ENCODE measurements at places on chromosomes 2 and 18. TPM values are rescaled to one million over a fixed set of nuclear protein-coding genes. Genes with fewer than 3 reads are reported as not detected.

GRCh38 chr2:36455788-36456187, 100.2 kb downstream of the CRIM1 start:
- no peak overlapping the region for H3K4me3 ChIP-seq
- DNase-seq = no peak
- peak overlapping the region; percentile 48 for H3K27ac ChIP-seq
- H3K27me3 ChIP-seq = no peaks in the 10 kb centered on the region

DNA sequence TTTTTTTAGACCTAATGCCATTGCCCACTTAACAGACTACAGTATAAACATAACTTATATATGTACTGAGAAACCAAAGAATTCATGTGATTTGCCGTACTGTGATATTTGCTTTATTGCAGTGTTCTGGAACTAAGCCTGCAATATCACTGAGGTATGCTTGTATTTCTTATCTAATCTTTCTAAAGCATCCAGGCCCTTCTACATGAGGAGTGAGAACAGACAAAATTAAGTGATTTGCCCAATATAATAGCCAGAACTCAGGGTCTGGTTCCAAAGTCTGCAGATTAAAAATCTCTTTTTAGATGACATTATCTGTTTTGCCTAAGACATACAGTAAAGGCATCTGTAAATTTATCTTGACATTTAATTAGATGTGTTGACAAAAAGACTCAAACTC, 41.9 kb downstream of the BMPR2 start:
- H3K4me1 ChIP-seq = peaks cover 14% of the 10 kb centered on the region
- DNase-seq = no peak
- H3K27ac ChIP-seq = no peak overlapping the region
- H3K36me3 ChIP-seq = no peaks in the 10 kb centered on the region

DNA sequence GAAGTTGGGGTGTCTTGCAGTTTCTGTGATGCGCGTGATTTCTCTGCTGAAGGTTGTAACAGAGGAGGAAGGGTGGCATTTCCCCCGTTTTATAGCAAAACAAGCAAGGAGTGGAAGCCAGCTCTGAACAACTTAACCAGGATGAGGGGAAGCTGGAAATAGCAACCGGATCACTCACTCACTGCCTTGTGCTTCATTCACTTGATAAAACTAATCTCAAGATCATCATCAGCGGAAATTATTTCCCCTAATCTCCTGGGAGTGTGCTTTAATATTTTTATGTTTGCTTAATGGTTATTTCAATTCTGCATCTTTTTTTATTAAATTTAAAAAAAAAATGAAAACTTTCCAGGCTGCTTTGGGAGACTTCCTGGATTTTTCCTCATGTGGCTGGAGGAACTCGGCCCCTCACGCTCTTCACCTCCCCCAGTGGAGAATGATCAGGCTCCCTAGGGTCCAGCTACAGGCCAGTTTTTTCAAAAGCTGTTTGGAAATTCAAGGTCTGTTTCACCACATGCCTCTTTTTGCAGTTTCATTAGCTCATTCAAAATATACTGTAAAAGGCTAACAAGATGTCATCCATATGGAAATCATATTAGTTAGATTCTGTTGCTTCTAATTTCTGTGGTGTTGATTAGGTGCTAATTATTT, 31.7 kb downstream of the CABLES1 start:
- no peak overlapping the region for H3K4me3 ChIP-seq
- H3K27ac ChIP-seq = no peak overlapping the region
- no peaks in the 10 kb centered on the region for H3K4me1 ChIP-seq

PSTPIP2 gene
- total RNA-seq = 9.8 TPM

UGT1A6 gene
- total RNA-seq = 3.2 TPM

DAW1 gene
- not detected for total RNA-seq

GRB14 gene
- total RNA-seq = 8.9 TPM
